ENCODE measurements at places on chromosomes 16 and 17.

DNA sequence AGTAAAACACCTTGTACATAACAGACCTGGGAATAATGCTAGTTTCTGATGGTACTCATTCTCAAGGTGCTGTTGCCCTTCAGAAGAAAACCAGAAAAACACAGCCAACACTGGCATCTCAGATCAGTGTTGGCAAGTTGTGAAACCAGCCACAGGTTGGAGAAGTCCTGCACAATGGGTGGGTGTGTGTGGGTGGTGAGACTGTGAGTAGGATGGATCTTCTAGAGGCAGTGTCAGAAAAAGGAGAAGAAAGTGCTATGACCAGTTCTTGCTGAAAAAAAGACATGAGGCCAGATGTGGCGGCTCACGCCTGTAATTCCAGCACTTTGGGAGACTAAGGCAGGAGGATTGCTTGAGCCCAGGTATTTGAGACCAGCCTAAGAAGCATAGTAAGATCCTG is 35.2 kb upstream of the SMIM36 start:
- DNase-seq: no peak

DNA sequence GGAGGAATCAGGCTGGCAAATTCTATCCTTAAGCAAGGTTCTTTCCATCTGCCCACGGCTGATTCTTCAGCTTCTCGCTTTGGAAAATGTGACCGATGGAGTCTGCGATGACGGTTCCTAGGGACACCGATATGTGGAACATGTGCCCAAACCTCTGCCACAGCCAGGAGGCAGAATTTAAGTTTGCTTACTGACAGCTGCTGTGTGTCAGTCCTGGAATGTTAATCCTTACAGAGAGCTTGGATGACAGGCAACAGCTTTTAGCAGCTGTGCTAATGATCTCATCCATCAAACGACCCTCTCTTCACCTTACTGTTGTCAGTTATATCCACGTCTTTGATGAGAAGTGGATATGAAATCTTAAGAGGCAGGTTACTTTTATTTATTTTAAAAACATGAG is 11.4 kb upstream of the MYH13 start:
- no peak for DNase-seq

DNA sequence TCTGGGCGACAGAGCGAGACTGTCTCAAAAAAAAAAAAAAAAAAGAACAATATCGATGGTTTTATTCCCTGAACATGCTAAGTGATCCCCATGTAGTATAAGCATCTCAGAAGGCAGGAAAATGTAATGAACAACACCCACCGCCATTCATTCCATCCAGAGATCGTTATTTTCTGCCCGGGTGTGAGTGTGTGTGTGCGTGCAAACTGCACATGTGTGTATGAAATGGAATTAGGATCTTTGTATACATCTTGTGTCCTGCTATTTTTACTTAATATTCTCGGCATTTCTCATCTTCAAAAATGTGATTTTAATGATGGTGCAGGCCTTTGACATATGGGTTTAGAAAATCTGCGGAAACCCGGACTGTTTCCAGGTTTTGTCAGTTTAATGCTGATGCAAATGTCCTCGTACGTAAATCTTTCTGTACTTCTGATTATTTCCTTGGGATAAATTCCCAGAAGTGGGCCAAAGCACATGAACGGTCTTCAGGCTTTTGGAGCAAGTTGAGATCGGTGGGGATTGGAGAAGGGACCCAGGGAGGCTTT is 254.8 kb downstream of the SEC14L1 start:
- DNase-seq: no peak

- no peak for DNase-seq
Measured at GRCh38 chr17:41555105-41555887, 16.6 kb downstream of the KRT9 start.

- DNase-seq: no peak
Measured at GRCh38 chr16:89332902-89333245, 115.4 kb downstream of the ZNF778 start.

DNA sequence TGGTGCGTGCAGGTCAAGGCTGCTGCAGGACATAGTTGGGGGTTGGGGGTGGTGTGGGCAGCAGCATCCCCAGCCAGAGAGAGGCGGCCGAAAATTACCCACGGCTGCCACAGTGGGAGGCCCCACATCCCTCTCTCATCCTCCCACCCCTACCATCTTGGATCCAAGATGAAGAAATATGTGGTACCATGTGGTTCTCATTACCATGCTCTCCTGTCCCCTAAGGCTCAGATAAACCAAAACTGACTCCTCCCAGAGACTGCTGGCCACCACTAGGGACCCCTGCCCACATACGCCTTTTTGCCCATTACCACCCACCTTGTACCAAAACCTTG is 120.4 kb downstream of the HIC1 start:
- no peak for DNase-seq

DNA sequence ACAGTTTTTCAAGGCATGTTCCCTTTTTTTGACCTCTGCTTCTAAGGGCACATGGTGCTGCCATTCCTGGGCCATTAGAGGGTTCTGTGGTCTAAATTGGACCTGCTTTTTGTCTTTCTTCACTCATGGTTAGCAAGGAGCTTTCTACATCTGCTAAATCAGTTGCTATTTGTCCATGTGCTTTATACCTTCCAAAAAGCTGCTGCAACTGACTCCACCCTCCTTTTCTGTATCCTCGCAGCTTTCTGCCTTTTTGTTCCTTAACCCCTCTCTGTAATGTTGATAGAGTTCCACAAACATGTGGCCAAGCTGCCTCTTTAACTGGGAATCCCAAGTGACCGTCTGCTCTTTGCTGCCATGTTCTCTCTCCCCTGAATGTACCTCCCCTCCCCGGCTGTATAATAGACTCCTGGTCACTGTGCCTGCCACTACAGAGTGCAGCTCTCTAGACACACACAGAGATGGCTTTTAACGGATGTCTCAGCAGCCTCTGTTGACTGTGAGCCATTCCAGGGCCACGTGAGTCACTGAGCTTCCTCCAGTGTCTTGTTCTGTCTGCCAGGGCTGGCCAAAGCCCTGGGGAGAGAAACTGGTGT is 57.4 kb upstream of the TEKT3 start:
- DNase-seq: no peak

DNA sequence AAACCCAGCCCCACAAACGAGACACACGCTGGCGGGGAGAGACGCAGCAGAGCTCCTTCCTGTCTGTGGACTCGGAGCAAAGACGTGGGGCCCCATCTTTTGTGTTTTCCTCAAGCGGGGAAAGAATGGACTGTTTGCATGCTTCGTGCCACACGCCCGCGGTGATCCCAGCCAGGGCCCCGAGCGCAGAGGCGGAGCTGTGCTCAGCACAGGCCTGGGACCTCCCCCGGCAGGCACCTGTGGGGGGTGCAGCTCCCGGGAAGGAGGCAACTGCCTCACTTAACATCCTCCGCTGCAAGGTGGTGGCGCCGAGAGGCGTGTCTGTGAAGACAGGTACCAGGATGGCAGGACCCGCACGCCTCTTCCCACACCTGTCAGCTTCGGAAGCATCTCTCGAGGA is 19.1 kb downstream of the TRARG1 start:
- DNase-seq: peak; percentile 31

DNA sequence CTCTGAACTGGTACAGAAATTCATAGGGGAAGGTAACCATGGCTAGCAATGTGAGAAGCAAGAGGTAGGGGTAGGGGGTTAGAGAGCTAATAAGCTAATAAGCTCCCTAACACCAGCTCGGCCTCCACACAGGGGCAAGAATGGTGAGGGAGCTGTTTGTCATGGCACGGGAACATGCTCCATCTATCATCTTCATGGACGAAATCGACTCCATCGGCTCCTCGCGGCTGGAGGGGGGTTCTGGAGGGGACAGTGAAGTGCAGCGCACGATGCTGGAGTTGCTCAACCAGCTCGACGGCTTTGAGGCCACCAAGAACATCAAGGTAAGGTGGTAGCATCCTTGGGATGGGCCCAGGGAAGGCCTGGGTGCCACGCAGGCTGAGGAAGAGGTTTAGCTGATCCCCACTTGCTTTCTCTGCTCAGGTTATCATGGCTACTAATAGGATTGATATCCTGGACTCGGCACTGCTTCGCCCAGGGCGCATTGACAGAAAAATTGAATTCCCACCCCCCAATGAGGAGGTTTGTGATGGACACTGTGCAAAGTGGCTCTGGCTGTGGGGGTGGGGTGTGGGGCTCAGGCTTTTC is 3.5 kb upstream of the FTSJ3 start:
- DNase-seq: no peak

DNA sequence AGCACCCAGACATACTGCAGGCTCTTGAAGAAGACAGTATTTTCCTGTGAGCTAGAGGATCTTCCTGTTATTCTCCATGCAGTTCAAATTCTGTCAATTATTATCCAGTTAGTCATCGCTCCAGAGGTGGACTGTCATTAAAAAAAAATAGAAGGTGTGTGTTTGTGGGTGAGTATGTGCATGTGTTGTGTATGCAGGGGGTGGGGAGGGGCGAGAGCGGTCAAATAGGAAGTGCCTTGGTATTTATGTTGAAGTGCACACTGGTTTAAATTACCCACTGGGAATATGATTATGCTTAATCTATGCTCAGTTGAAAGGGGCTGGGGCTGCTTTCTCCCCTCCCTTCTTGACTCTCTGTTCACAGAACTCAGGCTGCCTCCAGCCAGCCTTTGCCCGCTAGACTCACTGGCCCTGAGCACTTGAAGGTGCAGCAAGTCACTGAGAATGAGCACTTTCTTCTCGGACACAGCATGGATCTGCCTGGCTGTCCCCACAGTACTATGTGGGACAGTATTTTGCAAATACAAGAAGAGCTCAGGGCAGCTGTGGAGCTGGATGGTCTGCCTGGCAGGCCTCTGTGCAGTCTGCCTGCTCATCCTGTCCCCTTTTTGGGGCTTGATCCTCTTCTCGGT is at the start of gene HSD17B2:
Gene HSD17B2 (plus strand): TSS at position 273 of the 632 bp plus-strand sequence. CDS start 172 bp downstream, at position 445.
- no peak for DNase-seq

GRCh38 chr17:80034791-80035686 is 633 bp downstream of the TBC1D16 start:
- DNase-seq: peak; percentile 51

- no peak for DNase-seq
Measured at GRCh38 chr16:55285586-55285985, 38.4 kb upstream of the IRX6 start.

DNA sequence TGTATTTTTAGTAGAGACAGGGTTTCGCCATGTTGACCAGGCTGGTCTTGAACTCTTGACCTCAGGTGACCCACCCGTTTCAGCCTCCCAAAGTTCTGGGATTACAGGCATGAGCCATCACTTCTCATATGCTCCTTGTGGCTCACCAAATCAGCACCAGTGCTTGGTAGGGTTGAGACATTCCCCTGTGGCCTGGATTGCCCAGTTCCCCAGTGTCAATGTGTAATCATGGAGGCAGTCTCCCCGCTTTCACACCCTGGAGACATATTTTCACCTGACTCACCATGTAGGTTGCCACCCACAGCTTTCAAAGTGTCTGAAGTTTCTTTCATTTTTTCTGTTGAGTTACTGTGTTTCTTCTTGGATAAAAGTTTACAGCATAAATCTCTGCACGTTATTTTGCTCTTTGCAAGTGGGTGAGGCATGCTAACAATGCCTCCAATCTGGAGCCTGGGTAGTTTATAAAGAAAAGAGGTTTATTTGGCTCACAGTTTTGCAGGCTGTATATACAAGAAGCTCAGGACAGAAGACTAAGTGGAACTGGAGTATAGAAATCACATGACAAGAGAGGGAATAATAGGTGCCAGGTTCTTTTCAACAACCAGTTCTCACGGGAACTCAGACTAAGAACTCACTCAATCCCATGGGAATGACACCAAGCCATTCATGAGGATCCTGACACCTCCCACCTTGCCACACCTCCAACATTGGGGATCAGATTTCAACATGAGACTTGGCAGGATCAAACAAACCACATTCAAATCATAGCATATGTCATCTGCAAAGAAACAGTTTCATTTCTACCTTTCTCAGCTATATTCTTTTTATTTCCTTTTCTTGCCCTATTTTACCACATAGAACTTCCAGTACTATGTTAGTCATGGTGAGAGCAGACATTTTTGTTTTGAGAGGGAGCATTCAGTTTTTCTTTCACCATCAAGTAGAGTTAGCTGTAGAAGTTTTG is 113.2 kb downstream of the PHKB start:
- peak; percentile 19 for DNase-seq

DNA sequence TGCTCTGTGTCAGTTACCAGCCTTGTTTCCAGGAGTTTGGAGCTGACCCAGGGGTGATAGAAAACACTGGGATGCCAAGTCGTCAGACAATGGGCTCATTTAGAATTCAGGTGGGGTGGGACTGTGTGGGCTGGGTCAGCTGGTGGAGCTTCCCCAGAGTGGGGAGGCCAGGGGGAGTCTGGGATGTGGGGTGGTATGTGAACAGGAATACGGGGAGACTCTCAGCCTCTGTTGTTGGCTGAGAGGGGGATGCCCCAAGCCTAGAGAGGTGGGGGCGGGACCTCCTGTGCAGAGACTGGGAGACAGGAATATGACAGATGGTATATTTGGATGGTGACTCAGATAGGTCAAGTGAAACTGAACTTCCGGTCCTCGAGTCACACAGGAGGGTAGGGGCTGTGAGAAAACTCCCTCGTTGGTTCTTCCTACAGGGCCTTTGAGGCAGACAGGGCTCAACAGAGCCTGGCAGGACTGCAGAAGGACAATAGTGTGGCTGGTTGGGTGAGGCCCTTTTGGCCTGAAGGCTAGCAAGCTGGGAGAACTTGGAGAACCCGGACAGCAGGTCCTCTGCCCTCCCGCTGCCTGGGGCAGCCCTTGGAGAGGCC is 23.7 kb downstream of the CDH1 start:
- DNase-seq: no peak

GRCh38 chr17:8315764-8316217 is 5.8 kb downstream of the ARHGEF15 start:
- no peak for DNase-seq

- no peak for DNase-seq
Measured at GRCh38 chr16:55169780-55170179, 154.2 kb upstream of the IRX6 start.

DNA sequence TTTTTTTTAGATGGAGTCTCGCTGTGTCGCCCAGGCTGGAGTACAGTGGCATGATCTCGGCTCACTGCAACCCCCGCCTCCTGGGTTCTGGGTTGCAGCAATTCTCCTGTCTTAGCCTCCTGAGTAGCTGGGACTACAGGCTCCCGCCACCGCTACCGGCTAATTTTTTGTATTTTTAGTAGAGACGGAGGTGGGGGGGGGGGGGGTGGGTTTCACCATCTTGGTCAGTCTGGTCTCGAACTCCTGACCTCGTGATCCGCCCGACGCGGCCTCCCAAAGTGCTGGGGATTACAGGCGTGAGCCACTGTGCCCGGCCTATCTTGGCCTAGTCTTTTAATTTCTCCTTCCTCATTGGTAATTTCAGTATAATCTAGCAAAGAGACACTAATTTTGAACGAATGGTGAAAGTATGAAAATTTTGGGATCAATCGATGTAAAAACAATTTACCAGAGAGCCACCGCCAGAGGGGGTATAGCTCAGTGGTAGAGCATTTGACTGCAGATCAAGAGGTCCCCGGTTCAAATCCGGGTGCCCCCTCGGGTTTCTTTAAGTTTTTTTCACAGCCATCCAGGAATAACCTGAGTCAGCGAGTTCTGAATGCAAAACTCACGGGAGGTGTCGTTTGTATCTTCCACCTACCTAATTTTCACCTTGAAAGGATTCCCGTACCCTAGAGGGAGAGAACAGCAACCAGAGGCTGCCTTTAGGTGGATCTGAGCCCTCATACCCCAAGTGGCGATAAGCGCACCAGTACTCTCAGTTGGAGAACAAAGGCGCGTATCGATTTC is 2.5 kb upstream of the LASP1 start:
- DNase-seq: peak; percentile 66

All from central memory CD4-positive, alpha-beta T cell (primary cell).